ENCODE measurements at places on chromosomes 5 and 9.

DNA sequence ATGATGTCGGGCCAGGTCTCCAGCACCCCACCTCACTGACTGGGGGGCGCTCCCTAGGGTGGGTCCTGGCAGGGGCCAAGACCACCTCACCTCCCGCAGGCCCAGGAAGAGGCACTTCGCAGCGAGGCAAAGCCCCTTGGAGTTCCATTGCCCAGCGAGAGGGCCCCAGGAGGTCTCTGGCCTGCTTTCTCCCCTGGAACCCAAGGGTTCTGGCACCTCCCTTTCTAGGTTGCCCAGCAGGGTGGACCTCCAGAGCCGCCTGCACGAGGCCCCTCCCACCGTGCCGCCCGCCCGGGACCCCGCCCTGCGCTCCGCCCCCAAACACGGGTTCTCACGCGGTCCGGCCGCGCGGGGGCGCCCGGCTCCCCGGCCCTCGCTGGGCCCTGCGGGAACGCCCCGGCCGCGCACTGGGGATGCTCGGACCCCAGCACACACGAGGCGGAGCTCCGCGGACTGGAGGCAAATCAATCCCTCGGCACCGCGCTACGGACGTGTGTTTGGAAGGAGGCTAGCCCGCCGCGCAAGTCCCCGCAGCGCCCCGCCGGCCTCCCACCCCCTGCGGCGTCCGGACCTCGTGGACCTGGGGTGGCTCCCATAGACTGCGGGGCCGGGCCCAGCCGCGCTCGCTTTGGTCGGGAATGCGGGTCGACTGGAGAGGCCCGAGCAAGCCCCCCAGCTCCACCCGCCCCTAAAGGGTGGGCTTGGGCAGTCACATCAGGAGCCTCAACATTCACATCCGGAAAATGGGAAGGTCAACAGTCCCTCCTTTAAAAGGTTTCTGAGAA lies 99.5 kb upstream of the LMX1B start:
- DNase-seq: peak; percentile 33

GRCh38 chr5:150486402-150487198 lies 21.3 kb upstream of the NDST1 start:
- DNase-seq: no peak

GRCh38 chr5:176762489-176762888 lies 47.9 kb upstream of the UNC5A start:
- DNase-seq: no peak

GRCh38 chr5:66871651-66872050 lies 275.5 kb downstream of the MAST4 start:
- DNase-seq: no peak

- no peak for DNase-seq
Observed at GRCh38 chr5:129460672-129460935, 506 bp downstream of the ADAMTS19 start.

All from stimulated activated CD8-positive, alpha-beta memory T cell treated with anti-CD3 and anti-CD28 coated beads, Interleukin-4, amount 100 ng/mL, for 1 hour (primary cell).